ENCODE measurements at places on chromosomes 2 and 18.

GRCh38 chr18:79695856-79696850 is 16.6 kb downstream of the CTDP1 start:
- DNase-seq, result no peak

GRCh38 chr2:10439185-10439879 is 8.8 kb downstream of the ODC1 start:
- no peak for DNase-seq

GRCh38 chr2:54471221-54471711 is 15.1 kb downstream of the SPTBN1 start:
- peak; percentile 90 for DNase-seq

DNA sequence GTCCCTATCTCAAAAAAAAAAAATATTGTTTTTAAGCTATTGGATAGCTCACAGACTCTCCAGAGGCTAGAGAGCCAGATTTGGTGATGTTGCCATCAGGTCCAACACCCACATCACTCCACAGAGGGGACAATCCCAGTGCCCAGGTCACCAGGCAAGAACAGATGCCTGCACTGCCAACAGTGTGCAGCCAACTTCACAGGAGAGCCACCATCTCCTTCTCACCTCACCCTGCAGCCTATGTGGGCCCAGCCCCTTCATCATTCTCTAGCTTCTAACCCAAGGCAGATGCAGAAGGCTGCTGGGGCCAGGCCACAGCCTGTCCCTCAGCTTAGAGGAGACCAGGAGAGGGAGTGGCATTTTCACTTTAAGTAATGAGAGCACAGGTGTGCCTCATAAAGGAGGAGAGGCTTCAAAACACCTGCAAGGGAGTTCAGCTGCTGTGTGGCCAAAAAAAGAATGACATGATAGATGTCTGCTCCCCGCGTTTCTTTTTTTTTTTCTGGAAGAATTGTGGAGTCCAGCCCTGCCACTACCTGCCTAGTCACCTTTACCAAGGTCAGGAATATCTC is 98.0 kb upstream of the ZSWIM2 start:
- DNase-seq, result no peak

- DNase-seq, result no peak
These were observed 7.6 kb downstream of the SDC1 start for GRCh38 chr2:20217041-20217970.

DNA sequence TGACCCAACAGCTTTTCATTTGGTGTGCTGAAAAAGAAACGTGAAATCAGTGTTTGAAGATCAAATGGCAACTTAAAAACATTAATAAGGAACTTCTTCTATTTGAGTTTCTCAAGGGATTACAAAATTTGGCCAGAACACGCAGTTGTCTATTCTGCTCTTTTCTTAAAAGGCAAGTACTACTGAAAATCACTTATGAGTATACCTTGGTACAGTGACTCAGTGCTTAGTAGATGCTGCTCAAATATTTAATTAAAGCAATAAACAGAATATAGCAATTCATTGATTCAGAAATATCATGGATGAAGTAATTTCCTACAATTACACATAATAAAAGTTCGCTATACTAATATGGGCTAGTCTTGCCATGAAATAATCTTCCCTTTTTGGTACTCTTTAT is 38.2 kb upstream of the MCM6 start:
- no peak for DNase-seq

- DNase-seq, result no peak
These were observed 151.5 kb upstream of the PKDCC start for GRCh38 chr2:41896186-41896846.

DNA sequence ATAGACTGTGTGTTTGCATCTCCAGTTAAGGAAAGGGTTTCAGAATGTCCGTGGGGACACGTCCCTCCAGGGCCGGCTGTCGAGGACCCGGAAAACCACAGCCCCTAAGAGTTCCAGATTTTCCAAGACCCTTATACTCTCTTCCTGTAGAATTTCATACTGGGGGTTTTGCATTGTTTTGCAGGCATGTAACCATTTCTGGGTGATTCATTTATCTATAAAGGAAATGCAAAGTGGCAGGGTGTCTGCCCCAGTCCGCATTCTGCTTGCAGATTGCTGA is 8.5 kb downstream of the SP9 start:
- DNase-seq, result no peak

- DNase-seq, result peak; percentile 62
These were observed 109.8 kb upstream of the SIX2 start for GRCh38 chr2:45119038-45119437.

GRCh38 chr2:120161190-120161589 is 62.0 kb downstream of the TMEM185B start:
- DNase-seq, result peak; percentile 42

DNA sequence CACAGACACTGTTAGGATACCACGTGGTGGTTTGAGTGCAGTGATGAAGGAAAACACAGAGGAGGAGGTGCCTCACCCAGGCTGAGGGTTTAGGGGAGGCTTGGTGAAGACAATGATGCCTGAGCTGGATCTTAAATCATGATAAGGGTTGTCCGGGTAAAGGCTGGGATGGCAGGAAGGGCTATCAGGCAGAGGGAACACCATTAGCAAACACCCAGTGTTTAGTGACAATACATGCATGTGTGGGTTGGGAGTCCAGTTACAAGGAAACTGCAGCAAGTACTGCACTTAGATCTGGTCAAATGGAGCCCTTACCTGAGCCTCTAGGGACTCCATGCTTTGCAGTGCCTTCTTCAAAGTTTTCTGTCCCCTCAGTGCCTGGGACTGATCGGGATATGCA is 79.8 kb upstream of the MBOAT2 start:
- no peak for DNase-seq

DNA sequence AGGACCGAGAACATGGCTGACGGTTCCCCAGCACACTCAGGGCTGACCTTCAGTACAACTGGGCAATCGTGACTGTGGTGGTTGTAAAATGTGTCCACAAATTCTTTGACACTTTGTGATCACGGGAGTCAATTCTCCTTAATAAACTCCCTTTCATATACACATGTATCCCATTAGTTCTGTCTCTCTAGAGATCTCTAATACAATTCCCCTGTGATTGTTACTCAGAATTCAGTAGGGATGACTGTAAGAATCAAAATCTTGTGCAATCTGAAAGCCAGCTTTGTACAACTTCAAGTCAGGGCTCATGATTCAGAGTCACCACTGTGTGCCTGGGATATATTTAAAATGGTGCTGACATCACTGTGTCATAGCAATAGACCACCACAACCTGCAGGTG is 89.5 kb upstream of the LMAN1 start:
- DNase-seq, result peak; percentile 21

DNA sequence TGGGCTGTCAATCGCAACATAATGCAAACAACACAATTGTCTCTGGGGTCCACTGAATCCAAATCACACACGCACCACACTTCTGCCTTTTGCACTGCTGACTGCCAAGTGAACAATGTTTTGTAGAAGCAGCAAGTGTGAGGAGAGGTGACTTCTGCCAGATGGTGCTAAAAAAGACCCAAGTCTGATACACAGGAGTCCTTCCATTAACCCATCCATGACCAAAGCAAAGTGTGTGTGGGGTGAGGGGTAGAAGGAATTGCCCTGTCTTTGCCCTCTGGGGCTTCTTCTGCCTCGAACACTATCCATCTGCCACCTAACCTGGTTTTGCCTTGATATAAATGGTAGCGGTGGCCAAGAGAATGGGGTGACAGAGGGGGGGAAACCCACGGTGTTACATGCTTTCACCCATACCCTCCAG is 50.0 kb downstream of the C2orf42 start:
- no peak for DNase-seq

DNA sequence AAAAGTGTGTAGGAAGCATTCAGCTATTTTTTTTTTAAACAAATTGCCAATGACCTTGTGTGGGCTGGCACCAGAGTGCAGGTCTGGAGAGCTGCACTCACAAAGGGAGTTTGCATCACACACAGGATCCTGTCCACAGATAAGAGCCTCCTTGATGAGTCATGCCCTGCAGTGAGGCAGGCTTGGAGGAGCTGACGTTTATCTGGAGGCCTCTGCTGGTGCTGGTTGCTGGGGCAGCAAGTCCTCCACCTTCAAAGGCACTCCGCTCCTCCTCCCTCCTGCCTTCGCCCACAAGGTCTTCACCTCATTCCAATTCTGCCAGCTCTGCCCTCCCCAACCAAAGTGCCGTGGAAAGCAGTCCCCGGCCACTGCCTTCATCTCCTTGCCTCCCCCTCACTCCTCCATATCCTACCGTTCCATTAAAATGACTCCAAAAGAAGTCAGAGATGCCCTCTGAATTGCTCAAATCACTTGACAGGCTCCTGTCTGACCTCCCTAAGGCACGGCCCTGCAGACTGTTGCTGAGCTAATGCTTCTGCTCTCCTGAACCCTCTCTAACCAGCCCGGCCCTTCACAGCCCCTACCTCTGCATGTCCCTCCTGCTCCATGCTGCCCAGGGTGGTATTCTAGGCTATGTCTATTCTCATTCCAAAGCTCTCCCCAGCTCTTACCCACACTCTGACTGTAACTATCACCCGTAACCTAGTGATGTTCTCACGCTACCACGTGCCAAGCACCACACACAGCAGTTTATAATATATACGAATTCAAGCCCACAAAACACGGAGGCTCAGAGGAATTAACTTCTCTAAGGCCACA is 30.9 kb downstream of the LONRF2 start:
- peak; percentile 99 for DNase-seq

DNA sequence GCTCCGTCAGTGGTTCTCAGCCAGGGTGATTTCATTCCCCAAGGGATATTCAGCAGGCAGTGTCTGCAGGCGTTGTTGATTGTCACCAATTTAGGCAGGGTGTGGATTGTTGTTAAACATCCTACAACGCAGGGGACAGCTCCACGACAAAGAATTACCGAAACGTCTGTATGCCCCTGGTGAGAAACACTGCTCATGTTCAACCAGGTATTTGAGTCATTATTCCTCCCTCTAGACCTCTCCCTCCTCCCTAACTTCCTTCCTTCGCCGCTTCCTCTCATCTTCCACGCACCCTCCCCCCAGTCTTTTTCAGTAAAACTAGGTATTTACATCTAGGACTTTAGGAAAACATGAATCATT is 50.8 kb downstream of the NCK2 start:
- no peak for DNase-seq

- DNase-seq, result no peak
These were observed 244.9 kb downstream of the LOXHD1 start for GRCh38 chr18:46411867-46412690.

DNA sequence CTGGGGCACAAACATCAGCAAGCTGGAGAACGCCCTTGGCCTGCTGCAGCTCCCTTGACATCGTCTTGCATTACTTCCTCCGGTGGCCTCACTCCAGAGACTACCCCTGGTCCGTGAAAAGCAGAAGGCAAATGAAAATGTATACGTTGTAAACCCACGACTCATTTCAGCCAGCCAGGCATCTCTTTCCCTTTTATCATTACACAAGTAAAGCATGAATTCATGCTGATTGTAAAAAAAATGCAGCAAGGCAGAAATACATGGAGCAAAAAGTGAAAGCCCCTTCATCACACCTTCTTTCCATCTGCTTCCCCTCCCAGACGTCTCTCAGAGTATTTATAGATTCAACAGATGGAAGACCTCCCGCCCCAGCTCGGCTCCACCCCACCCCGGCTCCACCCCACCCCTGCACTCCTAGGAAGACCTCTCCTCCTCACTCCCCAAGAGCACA is 41.6 kb upstream of the RALBP1 start:
- no peak for DNase-seq

DNA sequence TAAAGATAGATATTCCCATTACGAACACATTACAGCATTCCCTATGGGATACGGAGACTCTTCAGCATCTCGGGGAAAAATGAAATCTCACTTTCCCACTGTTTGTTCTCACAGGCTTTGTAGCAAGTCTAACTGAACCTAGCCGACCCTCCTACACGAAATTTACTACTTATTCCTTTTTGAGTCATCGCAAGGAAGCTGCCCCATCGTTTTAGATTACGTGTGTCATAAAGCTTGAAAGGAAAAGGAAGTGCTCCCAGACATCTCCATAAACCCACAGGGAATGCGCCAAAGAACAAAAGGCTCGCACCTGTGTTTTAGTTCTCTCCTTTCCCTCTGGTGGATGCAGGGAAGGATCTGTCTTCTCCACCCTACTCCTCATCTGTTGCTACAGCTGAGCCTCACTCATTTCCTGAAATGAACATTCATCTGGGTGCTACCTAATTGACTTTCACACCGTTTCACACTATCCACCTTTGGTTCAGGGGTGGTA is 76.2 kb upstream of the STK39 start:
- no peak for DNase-seq

DNA sequence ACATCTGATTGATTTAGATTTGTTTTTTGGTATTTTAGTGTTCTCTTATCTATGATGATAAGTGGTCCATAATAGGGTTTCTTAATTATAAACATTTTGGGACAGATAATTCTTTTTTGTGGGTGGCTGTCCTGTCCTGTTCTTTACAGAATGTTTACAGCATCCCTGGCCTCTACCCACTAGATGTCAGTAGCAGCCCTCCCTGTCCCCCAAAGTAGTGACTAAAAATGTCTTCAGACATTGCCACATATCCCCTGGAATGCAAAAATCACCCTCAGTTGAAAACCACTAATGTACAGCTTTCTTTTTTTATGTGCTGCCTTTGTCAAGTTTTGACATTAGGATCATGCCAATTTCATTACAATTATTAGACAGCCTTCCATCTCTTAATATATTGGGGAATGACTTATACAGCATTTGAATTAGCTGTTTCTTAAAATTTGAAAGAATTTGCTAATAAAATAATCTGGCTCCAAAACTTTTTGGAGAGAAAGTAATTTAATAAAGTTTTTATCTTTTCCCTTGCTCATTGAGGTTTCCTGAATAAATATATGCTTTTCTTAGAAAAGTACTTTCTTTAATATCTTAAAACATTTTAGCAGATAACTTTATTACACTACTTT is 19.5 kb downstream of the WIPF1 start:
- peak; percentile 81 for DNase-seq

GRCh38 chr2:99571954-99572353 is 82.1 kb upstream of the REV1 start:
- no peak for DNase-seq

GRCh38 chr2:55090702-55091101 is 40.5 kb upstream of the RTN4 start:
- peak; percentile 55 for DNase-seq

DNA sequence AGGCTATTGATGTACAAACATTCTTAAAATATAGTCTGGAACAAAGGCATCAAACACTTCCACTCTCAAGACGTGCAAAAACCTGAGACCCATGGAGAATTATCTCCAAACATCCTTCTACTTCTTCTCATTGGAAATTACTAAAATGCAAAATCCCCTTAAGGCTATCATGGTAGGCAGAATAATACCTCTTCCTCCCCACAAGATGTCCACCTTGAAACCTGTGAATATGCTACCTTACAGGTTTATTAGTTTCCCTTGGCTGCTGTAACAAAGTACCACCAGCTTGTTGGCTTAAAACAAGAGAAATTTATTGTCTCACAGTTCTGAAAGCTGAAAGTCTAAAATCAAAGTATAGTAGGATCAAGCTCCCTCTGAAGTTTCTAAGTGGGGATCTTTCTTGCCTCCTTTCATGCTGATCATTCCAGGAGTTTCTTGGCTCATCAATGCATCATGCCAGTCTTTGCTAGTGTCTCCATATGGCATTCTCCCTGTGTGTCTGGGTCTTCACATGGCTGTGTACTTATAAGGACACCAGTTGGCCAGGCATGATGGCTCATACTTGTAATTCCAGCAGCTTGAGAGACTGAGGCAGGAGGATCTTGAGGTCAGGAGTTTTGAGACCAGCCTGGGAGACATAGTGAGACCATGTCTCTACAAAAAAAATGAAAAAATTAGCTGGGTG is 163.7 kb upstream of the NCK2 start:
- no peak for DNase-seq
